ENCODE measurements at places on chromosomes 7 and 10.

- DNase-seq: no peak
Measured at GRCh38 chr7:55493408-55493807, 78.9 kb downstream of the VOPP1 start.

DNA sequence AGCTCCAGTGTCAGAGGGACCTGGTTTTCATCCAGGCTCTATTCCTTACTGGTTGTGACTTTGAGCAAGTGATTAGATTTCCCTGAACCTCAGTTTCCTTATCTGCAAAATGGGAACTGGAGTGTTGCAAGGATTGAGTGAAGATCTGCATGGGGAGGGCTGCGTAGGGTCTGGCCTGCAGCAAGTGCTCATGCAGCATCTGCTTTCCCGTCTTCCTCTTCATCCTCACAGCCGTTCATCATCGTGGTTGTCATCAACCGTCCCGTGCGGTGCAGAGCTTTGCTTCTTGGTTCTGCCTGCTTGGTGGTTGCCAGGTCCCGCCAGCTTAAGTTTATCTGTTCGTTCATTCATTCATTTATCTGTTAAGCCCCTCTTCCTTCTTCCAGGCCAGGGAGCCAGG, 135.0 kb downstream of the GRK5 start:
- DNase-seq: no peak

- DNase-seq: no peak
Measured at GRCh38 chr7:26349005-26349915, 57.6 kb downstream of the SNX10 start.

GRCh38 chr10:63525021-63525420, 3.8 kb downstream of the REEP3 start:
- DNase-seq: no peak

GRCh38 chr7:40866601-40867000, 731.8 kb downstream of the SUGCT start:
- DNase-seq: no peak

DNA sequence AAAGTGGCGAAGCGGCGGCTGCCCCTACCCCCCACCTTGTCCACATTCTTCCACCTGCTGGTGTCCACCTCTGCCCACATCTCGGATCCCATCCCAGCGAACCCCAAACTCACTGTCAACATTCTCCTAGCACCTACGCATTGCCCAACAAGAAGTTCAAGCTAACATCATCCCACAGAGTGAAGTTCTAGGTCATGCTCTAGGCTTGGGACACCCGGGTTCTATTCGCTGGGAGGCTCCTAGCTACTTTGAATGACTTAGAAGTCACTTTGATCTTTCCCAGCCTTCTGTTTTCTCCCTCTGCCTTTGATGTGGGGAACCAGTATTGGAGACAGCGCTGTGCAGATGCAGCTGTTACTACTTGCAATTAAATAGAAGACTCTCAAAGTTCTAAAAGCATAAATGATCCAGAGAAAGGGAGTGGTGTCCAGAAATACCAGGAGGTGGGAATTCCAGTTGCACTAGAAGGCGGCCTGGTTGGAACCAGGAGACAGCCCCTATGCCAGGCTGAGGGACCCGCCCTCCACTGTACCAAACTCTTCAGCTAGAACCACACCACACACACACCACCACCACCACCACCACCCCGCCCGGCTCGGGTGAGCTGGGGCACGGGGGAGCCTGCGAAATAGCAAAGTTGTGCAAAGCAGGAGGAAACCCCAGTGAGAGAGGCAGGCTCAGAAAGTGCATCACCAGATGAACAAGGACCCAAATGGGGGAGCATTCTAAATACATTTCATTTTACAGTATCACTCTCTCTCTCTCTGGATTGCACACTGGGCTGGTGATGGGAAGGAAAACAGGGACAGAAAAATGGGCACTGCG, 5.5 kb upstream of the VGF start:
- no peak for DNase-seq

- no peak for DNase-seq
Measured at GRCh38 chr7:66697449-66698438, 42.8 kb upstream of the RABGEF1 start.

- no peak for DNase-seq
Measured at GRCh38 chr7:2926120-2926895, 82.2 kb upstream of the GNA12 start.

GRCh38 chr7:22651036-22651435, 76.0 kb upstream of the IL6 start:
- DNase-seq: no peak

DNA sequence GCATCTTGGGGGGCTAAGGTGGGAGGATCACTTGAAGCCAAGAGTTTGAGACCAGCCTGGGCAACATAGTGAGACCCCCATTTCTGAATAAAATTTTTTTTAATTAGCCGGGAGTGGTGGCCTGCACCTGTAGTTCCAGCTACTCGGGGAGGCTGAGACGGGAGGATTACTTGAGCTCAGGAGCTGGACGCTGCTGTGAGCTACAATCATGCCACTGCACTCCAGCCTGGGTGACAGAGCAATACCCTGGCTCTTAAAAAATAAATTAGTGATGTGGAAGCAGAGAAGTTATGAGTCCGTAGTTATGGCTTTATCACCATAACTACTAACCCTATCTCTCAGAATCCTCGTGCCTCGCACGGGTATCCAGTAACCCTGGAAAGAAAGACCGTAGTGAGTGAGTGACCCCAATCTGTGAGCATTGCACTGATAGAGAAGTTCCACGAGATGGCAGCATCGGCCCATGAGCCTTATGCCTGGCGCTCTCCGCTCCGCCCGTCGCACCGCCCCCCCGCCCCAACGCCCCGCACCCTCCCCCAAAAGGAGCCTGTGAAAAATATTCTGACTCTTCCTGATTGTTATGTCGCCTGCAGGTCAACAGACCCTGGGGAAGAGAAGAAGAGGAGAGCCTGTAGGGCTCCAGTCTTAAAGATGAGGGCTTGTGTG, 4.9 kb upstream of the SLC29A3 start:
- peak; percentile 52 for DNase-seq

GRCh38 chr10:6581778-6582228, 1.7 kb upstream of the PRKCQ start:
- no peak for DNase-seq

- DNase-seq: no peak
Measured at GRCh38 chr7:71386152-71386785, 254.3 kb downstream of the GALNT17 start.

DNA sequence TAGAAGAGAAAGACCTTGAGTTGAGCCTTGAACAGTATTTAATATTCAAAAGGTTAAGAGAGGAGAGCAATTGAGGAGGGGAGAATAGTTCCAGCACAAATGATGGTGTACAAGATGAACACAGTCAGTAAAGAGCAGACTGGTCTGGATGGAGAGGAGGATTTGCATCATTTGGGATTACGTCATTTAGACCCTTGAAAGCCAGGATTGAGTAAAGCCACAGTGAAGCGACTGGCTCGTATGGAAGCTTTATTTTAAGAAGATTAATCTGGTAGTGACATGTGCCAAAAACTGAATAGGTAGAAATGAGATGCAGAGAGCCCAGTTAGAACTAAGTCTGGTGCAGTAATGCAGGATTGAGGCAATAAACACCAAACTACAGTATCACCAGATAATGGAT, 52.6 kb downstream of the TRUB1 start:
- no peak for DNase-seq

GRCh38 chr7:151251689-151252560, 3.4 kb upstream of the SMARCD3 start:
- DNase-seq: no peak

DNA sequence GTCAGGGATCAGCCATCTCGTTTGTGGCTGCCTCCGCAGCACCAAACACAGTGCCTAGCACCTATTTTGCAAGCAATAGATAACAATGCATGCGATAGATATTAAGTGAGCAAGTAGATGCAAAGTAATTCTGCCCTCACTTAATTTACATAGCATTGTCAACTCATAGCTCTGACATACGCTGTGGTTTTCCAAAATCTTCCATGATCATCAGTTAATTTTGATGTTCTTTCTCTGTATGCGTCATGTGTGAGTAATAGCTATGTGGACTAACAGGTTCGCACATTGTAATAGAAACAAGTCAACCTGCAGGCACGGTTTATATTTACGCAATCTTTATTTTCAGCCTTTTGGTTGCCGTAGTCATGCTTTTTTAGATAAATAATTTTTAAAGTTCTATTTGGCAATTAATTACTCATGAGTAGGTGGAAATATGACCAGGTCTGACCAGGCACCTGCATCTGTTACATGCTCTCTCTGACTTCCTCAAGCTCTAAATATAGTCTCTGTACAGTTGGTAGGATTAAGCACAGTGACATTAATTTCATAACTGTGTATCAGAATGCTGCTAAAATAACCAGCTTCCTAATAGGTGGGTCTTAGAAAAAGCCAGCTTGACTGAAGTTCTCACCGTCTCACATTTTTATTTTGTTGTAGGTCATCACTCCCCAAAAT, 13.3 kb downstream of the MAP3K8 start:
- DNase-seq: no peak

- no peak for DNase-seq
Measured at GRCh38 chr10:49474901-49475300, 64.0 kb downstream of the ERCC6 start.

GRCh38 chr7:87038993-87039690, 20.3 kb downstream of the ELAPOR2 start:
- DNase-seq: no peak

- DNase-seq: no peak
Measured at GRCh38 chr7:101635484-101635883, 6.4 kb upstream of the MYL10 start.

DNA sequence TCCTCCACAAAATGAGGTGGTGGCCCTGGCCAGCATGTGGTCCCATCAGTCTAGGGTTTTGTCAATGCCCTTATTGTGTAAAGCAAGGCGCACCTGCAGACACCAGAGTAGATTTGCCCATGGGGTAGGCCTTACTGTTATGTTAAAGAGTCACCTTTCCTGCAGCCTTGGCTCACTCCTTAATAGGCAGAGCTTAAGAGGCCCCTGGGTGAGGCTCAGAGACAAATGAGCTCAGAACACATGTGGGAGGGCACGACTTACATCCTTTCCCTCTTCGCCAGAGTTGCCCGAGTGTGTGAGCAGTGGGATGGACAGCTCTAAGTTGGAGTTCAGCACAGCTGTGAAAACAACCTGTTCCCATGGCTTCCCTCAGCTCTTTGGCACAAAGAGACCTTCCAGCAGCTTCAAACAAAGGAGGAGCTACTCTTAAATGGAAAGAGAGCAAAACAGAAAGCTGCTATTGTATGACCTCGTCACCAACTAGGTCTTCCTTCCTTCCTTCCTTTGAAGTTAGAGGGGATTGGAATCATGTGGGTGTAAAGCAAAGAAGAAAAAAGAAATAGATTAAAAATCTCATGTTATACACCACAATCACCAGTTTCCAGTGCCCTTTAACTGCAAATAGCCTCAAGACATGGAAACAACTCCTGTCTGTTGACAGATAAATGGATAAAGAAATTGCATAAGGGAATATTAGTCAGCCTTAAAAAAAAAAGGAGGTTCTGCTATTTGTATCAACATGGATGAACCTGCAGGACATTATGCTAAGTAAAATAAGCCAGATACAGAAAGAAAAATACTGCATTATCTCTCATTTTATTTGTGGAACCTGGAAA, 11.9 kb upstream of the XPNPEP1 start:
- no peak for DNase-seq

- DNase-seq: no peak
Measured at GRCh38 chr10:104297697-104298660, 29.0 kb downstream of the GSTO2 start.

- no peak for DNase-seq
Measured at GRCh38 chr7:20447021-20447650, 116.4 kb downstream of the ITGB8 start.

DNA sequence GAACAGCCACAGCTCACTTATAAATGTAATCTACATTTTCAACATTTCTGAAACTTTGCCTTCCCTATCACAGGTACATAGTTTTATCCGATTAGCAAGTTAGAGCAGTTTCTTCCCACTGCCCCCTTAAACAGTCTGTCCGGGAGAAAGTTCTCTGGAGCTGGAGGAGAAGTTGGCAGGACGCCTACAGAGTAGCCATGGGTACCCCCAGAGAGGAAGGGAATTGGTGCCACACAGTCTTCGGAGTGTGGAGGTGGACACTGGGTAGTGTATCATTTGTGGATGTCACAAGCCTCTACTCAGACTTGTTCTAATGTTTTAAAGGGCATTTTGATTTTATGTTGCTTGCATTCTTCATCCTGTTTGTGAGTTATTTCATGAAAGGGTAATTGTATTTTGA, 39.0 kb downstream of the TAF3 start:
- DNase-seq: no peak

DNA sequence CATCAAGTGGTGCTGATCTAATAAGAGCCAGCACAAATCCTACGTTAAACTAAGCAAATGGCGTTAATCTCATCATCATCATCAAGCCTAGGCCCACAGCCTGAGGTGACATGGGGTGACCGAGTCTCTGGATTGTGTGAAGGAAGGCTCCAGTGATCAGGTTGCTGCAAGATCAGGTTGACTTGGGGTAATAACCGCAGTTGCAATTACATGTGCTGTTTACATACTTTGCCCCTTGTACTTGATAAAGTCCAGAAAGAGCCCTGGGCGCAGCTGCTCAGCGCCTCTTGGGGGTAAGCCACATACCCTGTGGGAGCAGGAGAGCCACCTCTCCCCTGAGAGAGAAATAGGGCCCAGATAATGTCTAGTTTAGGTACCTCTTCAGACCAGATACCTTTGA, 228.1 kb downstream of the WDR11 start:
- no peak for DNase-seq

DNA sequence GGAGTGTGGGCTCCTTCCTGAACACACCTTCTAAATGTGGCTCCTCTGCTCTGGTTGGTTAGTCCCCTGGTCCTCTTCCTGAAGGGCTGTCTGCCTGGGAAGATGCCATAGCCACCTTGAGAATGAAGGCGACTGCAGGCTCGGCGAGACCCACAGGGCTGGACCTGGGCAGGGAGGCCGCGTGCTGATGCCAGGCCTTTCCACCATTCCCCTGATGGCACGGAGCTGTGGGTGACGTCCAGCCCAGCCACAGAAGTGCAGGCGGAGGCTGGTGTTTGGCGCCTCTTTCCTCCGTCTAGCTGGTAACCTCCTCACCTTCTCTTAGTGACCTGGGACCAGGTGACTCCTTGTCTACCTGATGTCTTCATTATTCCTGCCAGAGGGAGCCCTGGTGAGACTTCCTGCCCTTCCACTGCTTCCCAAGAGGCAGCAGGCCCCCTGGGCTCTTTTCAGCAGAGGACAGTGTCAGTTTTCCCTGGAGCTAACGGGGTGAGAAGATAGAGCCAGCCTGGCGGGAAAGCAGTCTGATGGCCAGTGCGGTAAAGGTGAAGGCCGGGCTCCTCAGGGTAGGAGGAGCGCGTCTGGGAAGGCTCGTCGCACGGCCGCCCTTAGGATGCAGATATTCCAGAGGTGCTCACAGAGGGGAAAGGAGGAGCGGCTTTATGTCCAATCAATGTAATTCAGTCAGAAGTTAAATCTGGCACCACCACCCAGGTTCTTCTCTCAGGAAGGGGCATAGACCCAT, 34.9 kb downstream of the GBX1 start:
- DNase-seq: no peak

- no peak for DNase-seq
Measured at GRCh38 chr7:101402835-101403234, 40.2 kb downstream of the COL26A1 start.

DNA sequence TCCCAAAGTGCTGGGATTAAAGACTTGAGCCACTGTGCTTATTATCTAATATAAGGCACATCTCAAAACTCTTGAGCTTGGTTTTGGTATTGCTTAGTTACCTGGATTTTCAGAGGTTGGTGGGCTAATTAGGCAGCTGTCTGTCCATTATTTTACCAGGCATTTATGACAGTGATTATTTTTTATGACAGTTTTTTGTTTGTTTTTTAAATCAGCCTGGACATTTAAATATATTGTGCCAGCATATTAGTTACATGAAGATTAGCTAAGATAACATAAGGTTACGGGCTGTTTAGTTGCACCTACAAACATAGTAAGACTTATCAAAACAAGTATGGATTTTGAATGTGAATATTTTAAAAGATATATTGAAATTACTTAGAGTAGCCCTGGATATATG, 2.6 kb upstream of the ZRANB1 start:
- DNase-seq: no peak

Data from activated CD4-positive, alpha-beta T cell treated with anti-CD3 and anti-CD28 coated beads, Interleukin-2, amount 50 U/mL, for 4 hours (primary cell).